ENCODE measurements at places on chromosomes 1 and 21. TPM values are rescaled to one million over a fixed set of nuclear protein-coding genes. Genes with fewer than 3 reads are reported as not detected.

The CNIH3 gene
- polyA plus RNA-seq: 0.50 TPM

The MXRA8 gene
- polyA plus RNA-seq: 19.5 TPM

The APOBEC4 gene
- not detected for polyA plus RNA-seq

The C2CD2 gene
- 3.8 TPM for polyA plus RNA-seq

The MROH7 gene
- 12.5 TPM for polyA plus RNA-seq

The SPATA17 gene
- polyA plus RNA-seq: 0.53 TPM

The PNRC2 gene
- 88.8 TPM for polyA plus RNA-seq

The LRRC71 gene
- 0.06 TPM for polyA plus RNA-seq

The KCND3 gene
- 10.3 TPM for polyA plus RNA-seq

The ANKRD65 gene
- 0.86 TPM for polyA plus RNA-seq

The SPATC1L gene
- polyA plus RNA-seq: 12.9 TPM

DNA sequence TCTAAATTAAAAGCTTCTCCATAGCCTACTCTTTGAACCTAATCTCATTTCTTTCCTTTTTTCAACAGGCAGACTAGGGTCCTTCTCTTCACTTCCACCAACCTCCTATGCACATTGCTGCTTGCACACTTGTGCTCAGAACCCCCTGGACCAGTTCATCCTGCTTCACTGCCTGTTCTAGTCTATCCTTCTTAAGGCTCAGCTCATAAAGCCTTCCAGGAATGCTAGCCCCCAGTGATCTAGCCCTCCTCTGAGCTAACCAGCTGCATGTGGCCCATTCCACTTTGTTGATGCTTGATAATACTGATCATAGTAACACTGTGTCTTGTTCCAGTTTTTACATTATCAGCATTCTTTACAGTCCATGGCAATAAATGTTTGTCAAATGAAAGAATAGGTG lies 22.9 kb upstream of the PHGDH start:
- no peak overlapping the region for H3K27ac ChIP-seq
- no peaks in the 10 kb centered on the region for H3K36me3 ChIP-seq
- H3K4me1 ChIP-seq: no peaks in the 10 kb centered on the region
- H3K27me3 ChIP-seq: no peaks in the 10 kb centered on the region
- no peak overlapping the region for H3K4me3 ChIP-seq

DNA sequence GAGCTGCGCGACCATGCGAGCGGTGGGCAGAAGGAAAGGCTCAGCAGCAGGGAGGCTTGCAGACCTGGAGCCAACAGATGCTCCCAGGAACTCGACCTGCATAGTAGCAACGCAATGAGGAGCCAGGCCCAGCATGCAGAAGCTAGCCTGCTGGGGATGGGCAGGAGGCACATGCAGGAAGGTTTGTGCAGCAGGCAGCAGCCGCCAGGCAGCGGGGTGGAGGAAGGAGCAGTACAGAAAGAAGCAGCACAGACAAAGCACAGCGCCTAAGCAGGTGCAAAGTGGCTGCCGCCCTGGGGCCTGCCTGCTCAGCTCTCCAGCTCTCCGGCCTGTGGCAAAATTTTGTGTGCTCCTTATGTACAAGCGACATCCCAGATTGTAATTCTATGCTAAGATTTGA lies 213.5 kb upstream of the MAP1LC3C start:
- no peaks in the 10 kb centered on the region for H3K36me3 ChIP-seq
- no peaks in the 10 kb centered on the region for H3K27me3 ChIP-seq
- no peak overlapping the region for H3K27ac ChIP-seq
- H3K4me3 ChIP-seq: no peak overlapping the region
- no peaks in the 10 kb centered on the region for H3K4me1 ChIP-seq
- DNase-seq: no peak

DNA sequence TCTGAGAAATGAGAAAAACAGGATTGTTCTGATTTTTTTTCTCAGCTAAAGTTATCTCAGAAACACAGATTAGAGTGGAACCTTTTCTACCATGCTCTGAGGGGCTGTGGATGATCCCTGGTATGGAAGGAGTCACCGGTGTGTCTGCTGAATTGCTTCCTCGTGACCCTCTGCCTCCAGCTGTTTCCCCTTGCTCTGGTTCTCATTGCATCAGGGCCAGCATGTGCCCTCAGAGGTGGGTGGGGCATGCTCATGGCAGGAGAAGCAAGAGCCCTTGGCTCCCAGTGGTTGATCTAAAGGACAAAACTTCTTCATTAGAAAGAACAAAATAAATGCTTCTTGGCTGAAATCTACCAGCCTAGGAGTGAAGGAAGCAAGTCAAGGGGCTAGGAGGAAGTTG lies 183.2 kb upstream of the HMCN1 start:
- H3K4me3 ChIP-seq: no peak overlapping the region
- no peaks in the 10 kb centered on the region for H3K4me1 ChIP-seq
- no peaks in the 10 kb centered on the region for H3K36me3 ChIP-seq
- DNase-seq: peak; percentile 46
- no peaks in the 10 kb centered on the region for H3K27me3 ChIP-seq
- H3K27ac ChIP-seq: no peak overlapping the region

- no peak overlapping the region for H3K27ac ChIP-seq
- H3K4me3 ChIP-seq: no peak overlapping the region
- H3K36me3 ChIP-seq: no peaks in the 10 kb centered on the region
Measured at GRCh38 chr21:45801129-45801964, 157.8 kb downstream of the PCBP3 start.

DNA sequence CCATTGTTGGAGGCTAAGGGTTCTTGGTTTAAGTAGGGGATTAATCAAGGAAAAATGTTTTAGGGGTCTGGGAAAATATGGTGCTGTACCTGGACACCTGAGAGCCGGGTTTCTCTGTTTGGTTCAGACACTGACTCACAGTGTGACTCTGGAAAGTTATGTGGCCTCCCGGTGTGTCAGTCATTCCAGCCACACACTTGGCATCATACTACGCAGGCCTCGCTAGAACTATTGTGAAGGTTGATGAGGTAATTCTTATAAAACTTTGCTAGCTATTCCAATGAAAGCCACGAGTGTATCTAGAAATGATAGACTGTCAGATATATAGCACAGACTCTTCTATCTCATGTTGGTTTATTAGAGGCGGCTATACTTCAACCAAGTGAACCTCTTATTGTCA lies 4.8 kb upstream of the CAMSAP2 start:
- DNase-seq: no peak
- no peaks in the 10 kb centered on the region for H3K27me3 ChIP-seq
- H3K27ac ChIP-seq: no peak overlapping the region
- no peaks in the 10 kb centered on the region for H3K36me3 ChIP-seq
- peaks cover 3% of the 10 kb centered on the region for H3K4me1 ChIP-seq

DNA sequence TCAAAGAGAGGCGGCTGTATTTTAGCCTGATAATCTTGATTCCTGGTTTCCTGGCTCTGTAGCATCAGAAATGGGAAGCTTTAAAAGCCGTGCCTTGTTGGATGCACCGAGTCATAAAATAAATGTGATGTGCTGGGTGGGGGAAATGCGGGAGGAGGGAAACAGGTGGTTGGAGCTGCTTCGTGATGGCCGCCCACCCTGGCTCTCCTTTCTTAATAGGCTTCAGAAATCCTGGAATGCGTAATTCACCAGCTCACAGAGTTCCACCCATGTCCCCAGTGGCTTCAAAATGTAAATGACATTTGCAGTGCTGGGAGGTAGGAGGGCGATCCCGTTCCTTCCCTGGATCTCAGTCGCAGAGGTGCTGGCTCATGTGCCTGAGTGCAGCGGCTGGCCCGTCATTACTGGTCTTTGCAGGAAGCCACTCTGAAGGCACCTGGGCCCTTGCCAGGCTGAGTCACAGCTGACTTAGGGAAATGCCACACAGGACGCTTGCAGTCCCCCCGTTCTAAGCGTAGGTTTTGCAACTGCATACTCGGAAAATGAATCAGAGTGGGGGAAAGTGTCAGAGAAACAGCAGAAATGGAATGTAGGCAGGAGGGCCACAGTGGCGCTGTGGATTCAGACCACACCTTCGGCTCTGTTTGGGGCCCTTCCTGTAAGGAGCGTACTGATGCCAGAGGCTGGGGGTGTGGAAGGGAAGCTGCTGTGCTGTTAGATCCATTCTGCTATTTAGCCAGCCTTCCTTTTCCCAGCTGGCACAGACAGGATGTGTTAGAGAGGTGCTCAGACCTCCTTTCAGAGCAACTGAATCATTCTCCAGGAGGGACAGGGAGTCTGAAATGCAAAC lies 37.6 kb downstream of the GALNT2 start:
- peak; percentile 94 for DNase-seq
- H3K36me3 ChIP-seq: no peaks in the 10 kb centered on the region
- H3K27ac ChIP-seq: peak overlapping the region; percentile 47
- peaks cover 44% of the 10 kb centered on the region for H3K4me1 ChIP-seq
- H3K4me3 ChIP-seq: peak overlapping the region; percentile 35

DNA sequence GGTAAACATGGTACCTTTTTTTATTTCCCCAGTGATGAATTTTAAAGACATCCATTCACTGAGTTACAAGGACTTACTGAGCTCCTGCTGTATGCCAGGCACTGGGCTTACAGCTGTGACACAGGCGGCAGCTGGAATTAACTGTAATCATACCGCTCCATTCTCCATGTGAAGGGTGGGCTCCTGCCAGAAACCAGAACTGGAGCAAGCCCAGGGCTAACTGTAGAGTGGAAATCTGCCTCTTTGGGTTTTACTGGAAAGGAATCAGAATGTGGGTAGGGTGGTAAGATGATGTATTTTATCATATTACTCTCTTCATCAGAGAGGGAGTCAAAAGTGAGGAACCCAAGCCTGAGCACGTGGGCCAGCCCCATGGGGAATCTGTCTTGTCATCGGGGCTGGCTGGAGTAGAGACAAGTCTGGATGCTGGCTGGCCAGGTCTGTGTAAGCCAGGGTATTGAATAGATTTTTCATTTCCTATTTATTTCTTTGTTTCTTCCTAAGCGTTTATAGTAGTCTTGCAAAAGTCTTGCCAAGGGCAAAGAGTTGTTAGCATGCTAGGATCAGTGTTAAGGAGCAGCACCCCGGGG lies 21.5 kb downstream of the FGGY start:
- no peak overlapping the region for H3K27ac ChIP-seq
- no peaks in the 10 kb centered on the region for H3K27me3 ChIP-seq
- no peaks in the 10 kb centered on the region for H3K4me1 ChIP-seq
- DNase-seq: no peak

- peaks cover 2% of the 10 kb centered on the region for H3K36me3 ChIP-seq
- no peak overlapping the region for H3K27ac ChIP-seq
- no peaks in the 10 kb centered on the region for H3K4me1 ChIP-seq
- H3K27me3 ChIP-seq: no peaks in the 10 kb centered on the region
- no peak for DNase-seq
- no peak overlapping the region for H3K4me3 ChIP-seq
Measured at GRCh38 chr1:161838885-161839284, 72.8 kb downstream of the ATF6 start.

GRCh38 chr1:214362188-214362882 lies 81.4 kb downstream of the SMYD2 start:
- DNase-seq: peak; percentile 78
- H3K36me3 ChIP-seq: peaks cover 5% of the 10 kb centered on the region
- no peak overlapping the region for H3K4me3 ChIP-seq
- H3K27me3 ChIP-seq: no peaks in the 10 kb centered on the region

- H3K27ac ChIP-seq: no peak overlapping the region
- no peak for DNase-seq
- no peak overlapping the region for H3K4me3 ChIP-seq
- no peaks in the 10 kb centered on the region for H3K36me3 ChIP-seq
Measured at GRCh38 chr1:202029171-202029665, 18.8 kb downstream of the ELF3 start.

GRCh38 chr1:81915937-81916336 lies 115.2 kb downstream of the ADGRL2 start:
- peaks cover under 1% of the 10 kb centered on the region for H3K4me1 ChIP-seq
- no peaks in the 10 kb centered on the region for H3K27me3 ChIP-seq
- H3K36me3 ChIP-seq: no peaks in the 10 kb centered on the region
- no peak overlapping the region for H3K27ac ChIP-seq
- no peak overlapping the region for H3K4me3 ChIP-seq
- DNase-seq: no peak

DNA sequence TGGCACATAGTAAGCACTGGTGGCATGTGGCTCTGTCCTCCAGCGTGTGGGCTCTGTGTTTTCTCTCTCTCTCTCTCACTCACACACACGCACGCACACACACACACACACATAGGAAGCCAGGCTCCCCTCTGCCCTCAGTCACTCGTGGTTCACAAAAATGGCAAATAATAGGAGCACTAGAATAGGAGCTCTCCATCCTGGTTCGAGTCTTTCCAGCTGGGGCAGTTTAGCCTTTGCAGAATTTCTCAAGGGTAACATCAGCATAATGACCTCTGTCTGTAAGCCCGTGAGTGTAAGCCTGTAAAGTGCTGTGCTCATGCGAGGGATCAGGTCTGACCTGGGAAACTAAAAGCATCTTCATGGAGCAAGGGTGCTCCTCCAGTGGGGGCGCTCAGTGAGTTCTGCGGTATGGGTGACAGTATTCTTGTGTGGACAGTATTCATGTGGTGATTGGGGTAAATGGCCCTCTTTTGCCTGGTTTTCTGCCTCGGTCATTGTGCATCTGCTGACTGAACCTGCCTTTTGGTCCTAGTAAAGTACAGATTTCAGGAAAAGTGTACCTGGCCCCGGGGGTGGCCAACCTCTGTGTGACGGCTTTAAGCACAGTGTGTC lies 842 bp upstream of the ZC3H12A start:
- H3K4me3 ChIP-seq: peak overlapping the region; percentile 86
- no peak for DNase-seq
- H3K4me1 ChIP-seq: peaks cover 57% of the 10 kb centered on the region
- H3K27ac ChIP-seq: peak overlapping the region; percentile 94

- no peaks in the 10 kb centered on the region for H3K27me3 ChIP-seq
- H3K27ac ChIP-seq: no peak overlapping the region
- no peaks in the 10 kb centered on the region for H3K4me1 ChIP-seq
- no peaks in the 10 kb centered on the region for H3K36me3 ChIP-seq
- DNase-seq: no peak
Measured at GRCh38 chr1:91124989-91125417, 103.2 kb upstream of the ZNF644 start.

Data from heart left ventricle (tissue), 16 donors.